Stimulated activated CD4-positive, alpha-beta T cell treated with anti-CD3 and anti-CD28 coated beads, Interleukin-1b, Interleukin-23, amount 100 ng/mL, for 1 hour (primary cell): ENCODE measurements at places on chromosomes 2 and 18.

DNA sequence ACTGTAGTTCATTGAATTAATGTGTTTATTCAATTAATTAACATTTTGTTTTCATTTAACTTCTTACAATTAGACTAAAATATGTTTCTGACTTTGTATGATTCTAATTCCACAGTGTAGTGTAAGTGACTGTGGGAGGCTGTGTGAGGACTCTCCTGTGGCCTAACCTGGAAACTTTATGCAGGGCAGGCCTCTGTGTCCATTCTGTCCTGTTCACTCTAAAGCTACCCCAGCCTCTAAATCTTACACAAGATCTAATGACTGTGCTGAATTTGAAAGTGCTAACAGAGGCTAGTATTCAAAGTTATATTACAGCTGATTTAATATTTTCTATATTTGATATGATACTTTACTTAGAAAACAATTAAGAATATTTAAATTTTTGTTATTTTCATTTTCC is 270.5 kb upstream of the CDH19 start:
- DNase-seq: no peak

GRCh38 chr18:74331404-74331803 is 15.8 kb downstream of the C18orf63 start:
- no peak for DNase-seq

DNA sequence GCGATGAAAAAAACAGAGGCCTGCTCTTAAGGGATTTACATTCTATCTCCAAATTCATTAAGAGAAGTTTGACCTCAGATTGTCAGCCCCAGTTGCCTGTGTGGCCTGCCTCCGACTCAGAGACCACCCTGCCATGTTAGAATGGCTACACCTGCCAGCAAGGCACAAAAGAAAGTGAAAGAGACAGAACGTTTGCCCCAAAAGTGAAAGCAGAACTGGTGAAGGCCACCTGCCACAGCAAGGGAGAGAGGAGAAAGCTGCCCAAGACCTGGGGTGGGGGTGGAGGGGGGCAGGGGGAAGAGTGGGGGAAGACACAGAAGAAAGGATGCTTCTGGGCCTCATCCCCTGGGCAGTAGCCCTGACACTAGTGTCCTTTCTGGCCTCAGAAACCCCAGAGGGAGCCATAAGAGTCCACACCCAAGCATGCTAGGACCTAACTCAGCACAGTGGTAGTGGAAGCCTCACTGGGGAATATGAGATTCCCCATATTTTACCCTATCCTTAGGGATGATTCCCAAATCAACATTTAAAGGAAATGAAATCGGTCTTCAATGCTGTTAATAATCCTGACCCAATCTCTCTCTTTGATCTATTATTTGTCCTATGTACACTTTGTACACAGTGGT is 389.7 kb downstream of the TXNL1 start:
- no peak for DNase-seq

- no peak for DNase-seq
Observed at GRCh38 chr2:61055557-61055956, 10.1 kb upstream of the SANBR start.

- no peak for DNase-seq
Observed at GRCh38 chr2:27016801-27017325, 15.9 kb upstream of the TMEM214 start.

GRCh38 chr2:187360286-187360685 is 87.8 kb downstream of the CALCRL start:
- no peak for DNase-seq

- no peak for DNase-seq
Observed at GRCh38 chr18:44893966-44894365, 213.3 kb downstream of the SETBP1 start.

DNA sequence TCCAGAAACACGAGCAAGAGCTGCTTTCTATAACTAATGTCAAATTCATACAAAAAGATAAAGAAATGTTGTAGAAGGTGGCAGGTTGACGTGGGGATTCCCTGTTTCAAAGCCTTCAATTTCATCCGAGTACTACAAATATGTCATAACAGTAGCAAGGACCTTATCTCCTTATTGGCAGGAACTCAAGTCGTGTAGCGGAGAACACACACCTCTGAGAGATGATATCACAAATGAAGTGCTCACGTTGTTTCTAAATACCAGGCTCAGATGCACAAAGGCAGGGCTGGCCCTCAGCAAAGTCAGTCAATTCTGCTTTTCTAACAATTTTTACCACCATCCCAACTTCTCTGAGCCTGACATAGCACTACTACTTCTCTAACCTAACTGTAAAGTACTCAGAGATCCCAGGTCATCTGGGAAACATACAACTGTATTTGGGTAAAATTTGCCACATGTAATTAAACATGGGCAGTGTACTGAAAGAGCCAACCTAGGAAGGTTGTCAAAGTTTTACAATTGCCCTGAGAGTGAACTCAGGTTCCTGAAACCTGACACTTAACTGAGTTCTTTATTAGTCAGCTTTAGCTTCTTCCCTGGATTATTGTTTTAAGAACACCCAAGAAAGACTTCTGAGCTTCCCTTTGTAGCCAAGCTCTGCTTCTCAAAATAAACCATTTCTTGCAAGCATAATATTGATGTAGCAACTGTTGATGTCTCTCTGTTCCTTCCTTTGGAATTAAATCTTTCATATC is 813.7 kb upstream of the ACVR2A start:
- no peak for DNase-seq

GRCh38 chr2:17483496-17483895 is 34.7 kb downstream of the RAD51AP2 start:
- no peak for DNase-seq

GRCh38 chr2:8514796-8515758 is 166.8 kb upstream of the ID2 start:
- peak; percentile 9 for DNase-seq

- no peak for DNase-seq
Observed at GRCh38 chr2:54638103-54638502, 85.4 kb upstream of the EML6 start.

DNA sequence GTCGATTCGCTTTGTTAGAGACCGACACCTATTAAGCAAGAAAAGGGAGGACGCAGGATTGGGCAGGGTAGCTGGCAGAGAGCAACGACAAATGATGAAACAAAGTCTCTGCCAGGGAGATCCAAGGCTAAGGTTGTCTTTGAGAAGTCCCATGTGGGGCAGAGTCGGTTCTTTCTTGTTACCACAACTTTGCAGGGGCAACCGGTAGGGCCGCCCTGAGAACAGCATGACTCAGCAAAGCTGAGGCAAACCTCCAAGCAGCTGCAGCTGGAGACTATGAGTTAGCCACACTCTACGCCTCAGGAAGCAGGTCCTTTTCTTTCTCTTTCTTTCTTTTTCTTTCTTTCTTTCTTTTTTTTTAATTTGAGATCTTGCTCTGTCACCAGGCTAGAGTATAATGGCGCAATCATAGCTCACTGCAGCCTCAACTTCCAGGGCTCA is 452.3 kb upstream of the ID2 start:
- DNase-seq: no peak

- no peak for DNase-seq
Observed at GRCh38 chr18:22607284-22607635, 189.5 kb upstream of the CTAGE1 start.

DNA sequence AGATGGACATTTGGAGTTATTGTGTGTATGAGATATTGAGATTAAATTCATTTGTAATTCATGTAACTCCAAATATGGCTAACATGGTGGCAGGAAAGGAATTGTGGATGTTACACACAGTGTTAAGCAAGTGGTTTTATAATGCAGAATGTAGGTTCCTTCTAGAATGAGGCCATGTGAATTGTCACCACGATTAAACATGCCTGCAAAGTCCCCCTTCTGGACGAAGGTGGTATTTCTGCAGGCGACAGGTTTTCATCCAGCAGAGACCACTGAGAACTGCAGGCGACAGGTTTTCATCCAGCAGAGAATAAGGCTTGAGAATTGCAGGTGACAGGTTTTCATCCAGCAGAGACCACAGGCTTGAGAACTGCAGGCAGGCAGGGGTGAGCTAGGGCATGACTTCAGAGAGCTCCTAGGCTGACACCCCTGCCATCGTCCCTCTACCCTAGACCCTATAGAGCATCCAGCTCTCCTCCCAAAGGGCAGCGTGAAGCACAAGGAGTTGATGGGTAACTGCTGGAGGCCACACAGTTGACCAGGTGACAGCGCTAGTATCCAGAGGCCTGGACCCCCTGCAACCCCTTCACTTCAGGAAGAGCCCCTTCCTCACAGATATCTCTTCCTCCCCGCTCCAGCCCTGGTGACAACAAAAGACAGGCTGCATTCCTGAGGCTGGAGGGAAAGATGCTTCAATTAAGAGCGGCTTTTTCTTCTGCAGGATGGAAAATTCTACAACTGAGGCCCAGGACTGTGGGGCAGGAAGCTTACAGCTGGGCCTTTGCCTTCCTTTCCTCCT is 175.8 kb downstream of the LOXHD1 start:
- no peak for DNase-seq

DNA sequence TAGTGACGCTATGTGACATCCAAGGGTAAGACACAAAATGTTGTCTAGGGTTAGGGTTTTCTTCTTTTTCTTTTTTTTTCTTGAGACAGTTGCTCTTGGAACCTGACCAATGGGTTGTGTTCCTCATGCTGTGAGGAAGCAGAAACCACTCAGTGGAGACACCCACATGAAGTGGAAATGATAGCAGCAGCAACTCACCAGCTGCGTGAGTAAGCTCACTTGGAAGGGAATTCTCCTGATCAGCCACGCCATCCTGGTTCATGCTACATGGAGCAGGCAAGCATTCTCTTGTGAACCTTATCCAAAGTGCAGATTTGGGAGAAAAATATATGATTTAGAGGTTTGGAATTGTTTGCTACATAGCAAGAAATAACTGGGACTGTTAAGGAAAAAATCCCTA is 863.7 kb downstream of the EPHA4 start:
- no peak for DNase-seq

DNA sequence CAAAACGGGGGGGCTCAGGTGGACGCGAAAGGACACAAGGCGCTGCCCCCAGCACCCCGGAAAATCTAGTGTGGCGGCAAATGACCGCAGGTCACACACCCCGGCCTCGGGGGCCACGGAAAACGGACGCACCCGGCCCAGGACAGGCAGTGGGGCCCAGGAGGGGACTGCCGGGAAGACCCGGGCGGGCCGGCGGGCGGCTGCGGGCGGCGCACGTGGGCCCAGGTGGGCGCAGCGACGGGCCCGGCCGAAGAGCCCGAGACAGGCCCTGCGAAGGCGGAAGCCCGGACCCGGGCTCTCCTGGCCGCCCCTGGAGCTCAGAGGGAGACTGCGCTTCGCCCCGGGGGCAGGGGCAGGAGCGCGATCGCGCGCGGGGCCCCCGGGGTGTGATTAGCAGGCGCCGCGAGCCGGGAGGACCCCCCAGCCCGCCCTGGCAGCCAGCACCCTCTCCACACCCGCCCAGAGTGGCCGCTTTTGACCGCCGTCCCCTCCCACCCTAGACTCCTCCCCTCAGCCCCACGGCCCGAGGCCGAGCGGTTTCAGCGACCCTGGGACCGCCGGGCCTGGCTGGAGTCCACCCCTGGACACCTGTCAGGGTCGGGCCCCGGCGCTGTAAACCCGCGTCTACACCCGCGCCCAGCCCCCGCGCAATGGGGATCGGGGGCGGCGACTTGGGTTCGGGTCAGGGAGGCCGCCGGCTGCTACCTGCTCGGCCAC is 773 bp downstream of the MBP start:
- no peak for DNase-seq

DNA sequence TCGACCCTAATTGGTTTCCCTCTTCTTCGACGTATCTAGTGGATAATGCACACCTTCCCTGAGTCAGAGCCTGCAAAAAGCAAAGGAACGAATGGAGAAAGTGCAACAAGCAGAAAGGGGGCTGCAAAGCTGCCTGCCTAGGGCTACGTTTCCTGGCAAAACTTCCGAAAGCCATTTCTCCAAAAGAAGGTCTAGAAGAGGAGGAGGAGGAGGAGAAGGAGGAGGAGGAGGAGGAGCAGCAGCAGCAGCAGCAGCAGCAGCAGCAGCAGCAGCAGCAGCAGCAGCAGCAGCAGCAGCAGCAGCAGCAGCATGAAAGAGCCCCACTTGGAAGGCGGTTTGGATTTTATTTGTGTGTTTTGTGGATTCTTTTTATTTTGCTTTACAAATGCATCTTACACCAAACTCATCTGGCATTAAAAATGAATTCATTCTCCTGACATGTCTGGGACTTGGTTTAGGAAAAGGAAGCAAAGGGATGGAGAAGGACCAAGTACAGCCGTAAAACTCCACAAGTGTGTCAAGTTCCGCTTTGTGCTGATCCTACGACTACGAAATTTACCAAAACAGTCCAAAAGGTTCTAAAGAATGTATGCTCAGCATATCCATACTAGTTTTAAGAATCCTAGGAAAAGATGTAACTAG is 2.0 kb downstream of the TCF4 start:
- DNase-seq: no peak

DNA sequence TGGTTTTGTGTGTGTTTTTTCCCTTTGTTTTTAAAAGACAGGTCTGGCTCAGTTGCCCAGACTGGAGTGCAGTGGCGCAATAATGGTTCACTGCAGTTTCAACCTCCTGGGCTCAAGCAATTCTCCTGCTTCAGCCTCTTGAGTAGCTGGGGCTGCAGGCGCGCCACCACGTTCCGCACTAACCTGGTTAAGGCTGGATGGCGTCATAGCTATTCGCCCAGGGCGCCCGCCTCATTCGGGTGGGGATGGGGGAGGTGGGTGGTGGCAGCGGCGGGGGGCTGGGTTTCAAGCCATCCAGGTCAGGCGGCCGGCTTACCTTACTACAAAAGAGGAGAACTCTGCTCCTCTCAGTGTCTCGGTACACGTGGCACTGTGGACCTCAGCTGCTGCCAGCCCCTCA is 42.8 kb downstream of the EEF1B2 start:
- no peak for DNase-seq

DNA sequence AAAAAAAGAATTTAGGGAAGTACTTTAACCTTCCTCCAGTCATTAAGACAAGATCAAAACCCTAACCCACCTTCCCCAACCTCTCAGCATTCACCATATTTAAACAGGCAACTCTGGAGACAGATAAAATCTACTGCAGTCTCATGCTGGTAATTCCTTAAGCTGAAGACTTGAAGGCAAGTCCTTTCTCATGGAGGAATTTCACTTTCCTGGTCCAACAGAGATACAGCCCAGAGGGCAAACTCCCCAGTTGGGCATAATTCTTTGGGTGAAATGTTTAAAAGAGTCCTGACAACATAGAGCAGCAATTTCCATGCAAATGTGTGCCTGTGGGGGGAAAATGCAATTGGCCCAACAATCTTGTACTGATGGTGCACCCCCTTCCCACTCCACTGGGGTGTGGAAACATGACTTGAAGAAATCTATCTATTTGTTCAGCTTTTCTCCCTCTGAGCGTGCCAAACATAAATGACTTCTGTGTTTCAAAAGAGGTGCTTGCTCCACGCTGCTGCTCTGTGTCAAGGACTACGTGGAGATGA is 131.8 kb upstream of the HNRNPA3 start:
- DNase-seq: no peak
